Non-pigmented ciliary epithelial cell (primary cell): ENCODE measurements at places on chromosomes 12 and 14.

- no peak for DNase-seq
These were observed 11.5 kb upstream of the CHD4 start for GRCh38 chr12:6618483-6619225.

GRCh38 chr12:24742378-24742777, 206.5 kb downstream of the BCAT1 start:
- DNase-seq = no peak

GRCh38 chr12:130876758-130877157, 4.9 kb downstream of the RAN start:
- no peak for DNase-seq

- DNase-seq = no peak
These were observed 62.5 kb upstream of the HIF1A start for GRCh38 chr14:61632807-61633206.

DNA sequence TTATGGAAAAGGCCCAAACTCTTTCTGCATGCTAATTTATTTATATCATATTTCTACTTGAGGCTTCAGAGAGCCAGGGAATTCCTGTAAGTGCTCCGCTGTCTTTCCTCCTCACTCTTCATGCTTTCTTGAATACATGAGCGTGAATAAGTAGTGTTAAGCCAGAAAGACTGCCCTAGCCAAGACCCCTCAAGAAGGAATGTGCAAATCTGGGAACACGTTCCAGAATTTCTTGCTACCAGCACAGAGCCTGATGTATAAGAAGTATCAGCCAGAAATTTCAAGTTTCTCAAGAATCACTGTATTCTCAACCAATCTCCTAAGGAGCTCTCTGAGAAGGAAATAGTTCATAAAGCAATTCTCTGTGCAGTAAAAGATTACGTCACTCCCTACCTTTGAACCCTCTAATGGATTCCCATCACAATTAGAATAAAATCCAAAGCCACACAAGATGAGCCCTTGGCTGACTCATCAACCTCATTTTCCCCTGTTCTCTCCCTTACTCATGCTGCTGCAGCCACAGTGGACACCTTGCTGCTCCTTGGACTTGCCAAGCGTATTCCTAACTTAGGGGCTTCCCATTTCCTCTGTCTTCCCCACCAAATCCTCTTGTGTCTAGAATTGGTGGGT, 6.9 kb upstream of the TSPAN8 start:
- DNase-seq = no peak
